SK-N-SH treated with all-trans-retinoic acid at 6 μM for 48 hours (cell line): ENCODE measurements at places on chromosomes 3 and 15.

- ATAC-seq, result no peak
Observed at GRCh38 chr3:48270306-48270705, 29.4 kb downstream of the ZNF589 start.

GRCh38 chr3:20108869-20109268 lies 68.6 kb downstream of the KAT2B start:
- no peak for ATAC-seq

DNA sequence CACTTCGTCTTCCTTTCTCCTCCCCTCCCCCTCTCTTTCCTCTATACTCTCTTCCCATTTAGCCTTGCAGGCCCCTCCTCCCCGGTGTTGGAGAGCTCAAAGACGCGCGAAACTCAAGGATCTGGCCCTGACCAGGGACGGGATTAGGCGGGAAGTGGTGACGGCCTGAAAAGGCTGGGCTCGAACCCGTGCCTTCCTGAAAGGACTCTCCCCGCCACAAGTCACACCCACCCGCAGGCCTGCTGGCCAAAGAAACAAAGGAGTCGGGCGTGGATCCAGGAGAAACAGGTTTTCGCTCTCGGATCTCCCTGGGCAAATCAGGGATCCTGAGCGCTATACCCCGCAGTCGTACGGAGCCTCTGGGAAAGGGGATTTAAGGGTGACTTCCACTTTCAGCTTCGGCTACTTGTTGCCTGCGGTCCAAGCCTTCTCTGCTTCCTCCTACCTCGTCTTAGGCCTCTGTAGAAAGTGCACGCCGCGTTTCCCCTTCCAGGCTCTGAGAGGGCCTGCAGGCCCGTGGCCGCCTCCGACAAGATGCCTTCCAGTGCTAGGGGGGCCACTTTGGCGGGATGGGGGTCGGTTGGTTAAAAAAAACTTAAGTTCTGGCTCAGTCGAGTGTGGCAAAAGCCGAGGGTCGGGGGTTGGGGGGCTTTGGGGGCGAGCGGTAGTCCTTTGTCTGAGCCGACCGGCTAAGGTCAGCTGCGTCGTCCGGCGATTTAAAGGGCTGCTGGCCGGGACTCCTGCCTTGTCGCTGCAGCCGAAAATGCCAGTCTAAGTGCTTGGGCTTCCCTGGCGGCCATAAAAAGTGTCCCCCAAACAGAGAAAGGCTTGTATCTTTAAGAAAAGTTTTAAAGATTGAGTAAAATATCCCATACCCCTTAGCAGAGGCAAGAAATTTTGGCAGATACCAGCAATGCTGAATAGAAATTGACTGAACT lies 8.2 kb downstream of the ZIC4 start:
- no peak for ATAC-seq

DNA sequence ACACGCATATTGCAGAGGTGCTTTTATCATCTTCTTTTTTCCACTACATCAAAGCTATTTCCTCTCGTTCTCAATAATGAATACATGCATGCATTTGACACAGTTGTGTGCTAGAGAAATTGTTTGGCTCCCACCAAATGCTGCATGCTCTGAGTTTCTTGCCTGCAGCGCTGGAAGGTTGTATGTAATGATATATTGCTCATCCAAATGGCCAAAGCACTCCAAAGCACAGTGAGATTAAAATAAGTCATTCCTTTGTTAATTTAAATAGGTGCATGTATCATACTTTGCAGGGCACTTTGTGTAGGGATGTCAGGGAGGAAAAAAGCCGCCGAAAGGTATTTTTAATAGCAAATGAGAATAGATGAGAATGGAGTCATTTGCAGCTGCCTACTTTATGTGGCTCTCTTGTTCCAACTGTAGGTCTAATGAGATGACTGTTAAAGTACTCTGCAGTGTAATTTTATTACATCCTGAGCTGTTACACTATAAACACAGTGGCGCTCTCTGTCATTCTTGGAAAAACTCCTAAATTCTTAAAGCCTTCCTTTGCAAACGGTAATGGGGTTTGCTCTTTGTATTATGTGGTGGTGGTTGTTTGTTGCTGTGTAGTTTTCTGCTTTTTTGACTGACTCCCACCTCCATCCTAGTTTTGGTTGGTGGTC lies 56.9 kb upstream of the SKOR1 start:
- no peak for ATAC-seq
